AG10803 (cell line): ENCODE measurements at places on chromosomes 3 and 15.

GRCh38 chr3:37562876-37563275 lies 298.8 kb upstream of the CTDSPL start:
- no peak for DNase-seq

DNA sequence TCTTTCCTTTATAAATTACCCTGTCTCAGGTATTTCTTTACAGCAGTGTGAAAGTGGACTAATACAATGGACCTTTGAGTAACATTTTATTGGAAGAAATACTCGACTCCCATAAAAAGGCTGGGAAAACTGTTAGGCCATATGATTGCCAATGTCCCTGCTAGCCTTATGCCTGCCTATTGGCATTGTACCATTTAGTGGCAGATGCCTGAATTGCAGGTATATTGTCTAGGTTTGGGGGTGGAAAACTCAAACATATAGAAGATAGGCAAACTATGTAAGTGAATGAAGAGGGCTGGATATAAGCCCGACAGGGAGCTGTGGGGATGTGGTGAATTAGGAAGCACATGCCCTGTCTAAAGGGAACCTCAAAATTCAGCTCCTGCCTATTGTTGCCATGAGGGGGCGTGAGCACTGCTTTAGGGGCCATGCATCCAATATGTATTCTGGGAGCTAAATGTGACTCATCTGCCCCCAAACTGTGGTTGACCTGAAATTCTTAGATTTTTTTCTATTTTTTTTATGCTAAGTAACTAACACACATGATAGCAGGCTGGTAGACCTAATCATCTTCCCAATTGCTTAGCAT lies 65.2 kb upstream of the TRA2B start:
- peak; percentile 30 for DNase-seq

- no peak for DNase-seq
Observed at GRCh38 chr15:73050561-73051295, 1.5 kb upstream of the NEO1 start.

GRCh38 chr15:67744331-67745072 lies 80.8 kb upstream of the SKOR1 start:
- DNase-seq: peak; percentile 39

- DNase-seq: no peak
Observed at GRCh38 chr3:132294906-132295305, 22.3 kb upstream of the ACP3 start.

- DNase-seq: peak; percentile 85
Observed at GRCh38 chr3:24496529-24497482, 2.2 kb upstream of the THRB start.

DNA sequence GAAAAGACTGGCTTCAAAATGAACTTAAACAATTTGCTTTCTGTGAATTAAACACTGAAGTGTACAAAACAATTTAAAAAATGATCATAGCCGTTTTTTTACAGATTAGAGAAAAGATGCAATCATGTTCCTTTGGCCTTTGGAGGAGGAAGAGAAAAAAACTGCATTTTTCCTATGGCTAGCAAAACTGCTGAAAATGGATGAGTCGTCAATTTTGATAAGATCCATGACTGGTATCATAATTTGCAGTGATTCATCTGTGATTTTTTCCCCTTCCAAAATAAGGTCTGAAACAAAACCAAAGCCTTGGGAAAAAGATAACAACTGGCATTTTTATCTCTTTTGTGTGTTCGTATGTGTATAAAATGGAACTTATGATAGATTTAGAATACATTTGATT lies 255.6 kb upstream of the SATB1 start:
- DNase-seq: no peak

GRCh38 chr3:125191256-125191655 lies 21.3 kb downstream of the SLC12A8 start:
- DNase-seq: peak; percentile 55

- no peak for DNase-seq
Observed at GRCh38 chr3:50204804-50205412, at the start of gene SLC38A3. Gene SLC38A3 (plus strand): TSS chr3:50205271. CDS start chr3:50214200, 8,929 bp downstream.

- DNase-seq: no peak
Observed at GRCh38 chr15:85597155-85597815, 197.4 kb downstream of the KLHL25 start.

DNA sequence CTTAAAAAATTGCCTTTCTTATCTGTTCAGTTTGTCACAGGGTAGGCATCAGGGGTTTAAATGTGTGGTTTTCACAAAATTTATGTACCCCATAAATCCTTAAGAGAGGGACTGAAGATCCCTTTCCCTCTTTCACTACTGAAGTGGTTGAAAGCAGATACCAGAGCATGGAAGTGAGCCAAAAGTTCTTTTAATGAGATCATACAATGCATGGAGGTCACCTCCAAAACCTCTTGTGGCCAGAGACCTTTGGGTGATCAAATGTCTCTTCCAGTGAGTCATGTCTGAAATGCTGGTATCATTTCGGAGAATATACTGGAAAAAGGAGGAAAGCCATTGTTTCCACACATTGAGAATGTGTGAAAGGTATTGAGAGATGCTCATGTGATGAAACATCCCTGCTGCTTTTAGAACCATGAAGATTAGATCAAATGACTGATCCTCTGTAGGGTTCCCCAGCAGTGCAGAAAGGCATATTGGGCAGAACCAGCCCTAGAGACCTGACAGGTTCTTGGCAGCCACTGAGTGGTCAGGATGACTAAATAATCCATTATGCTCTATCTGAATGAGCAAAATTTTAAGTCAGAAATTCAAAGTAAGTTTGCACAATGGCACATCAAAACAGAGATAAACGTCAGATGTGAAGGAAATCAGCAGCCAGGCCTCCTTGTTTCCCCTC lies 165.8 kb upstream of the SLC2A2 start:
- DNase-seq: peak; percentile 74

DNA sequence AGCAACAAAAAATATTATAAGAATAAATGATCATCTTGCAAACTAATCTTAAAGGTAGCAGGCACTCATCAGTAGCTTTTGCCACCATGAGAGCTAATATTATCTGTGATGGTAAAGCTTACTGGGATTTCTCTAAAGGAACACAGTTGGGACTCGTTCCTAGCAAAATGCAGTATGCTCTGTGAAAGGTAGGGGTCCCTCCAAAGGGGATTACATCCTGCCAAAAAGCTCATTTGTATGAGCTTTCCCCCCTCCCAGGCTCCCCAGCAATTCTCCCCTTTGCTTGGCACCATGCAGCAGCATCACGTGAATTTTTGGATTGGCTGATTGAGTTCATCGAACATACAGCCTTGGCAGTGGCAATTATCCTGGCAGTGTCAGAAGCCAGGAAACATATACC lies 361.0 kb upstream of the PLSCR5 start:
- no peak for DNase-seq

DNA sequence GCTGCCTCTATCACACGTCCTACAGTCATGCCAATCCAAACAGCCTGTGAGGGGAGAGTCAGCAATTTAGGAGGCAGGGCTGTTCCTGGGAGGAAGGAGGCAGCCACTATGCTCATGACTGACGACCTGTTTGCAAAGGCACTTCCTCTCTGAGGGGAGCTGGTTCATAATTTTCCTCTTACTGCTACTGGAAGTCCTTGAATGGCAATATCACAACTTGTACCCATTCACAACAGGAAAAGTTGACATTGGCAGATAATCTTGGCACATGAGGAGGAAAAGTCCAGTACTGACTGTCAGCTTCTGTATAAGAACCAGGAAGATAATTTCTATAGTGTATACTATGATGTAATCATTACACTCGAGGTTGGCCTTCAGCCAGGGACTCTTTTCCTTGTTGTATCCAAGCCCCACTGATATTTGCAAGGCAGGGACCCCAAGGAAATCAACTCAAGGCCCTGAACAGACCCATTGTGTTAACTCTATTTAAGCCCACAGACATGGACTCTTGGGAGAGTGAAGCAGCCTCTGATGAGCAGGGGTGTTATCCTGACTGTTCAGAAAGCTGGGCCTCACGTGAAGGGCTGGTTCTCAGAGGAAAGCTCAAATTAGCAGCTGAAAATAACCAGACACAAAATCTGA lies 267.3 kb upstream of the ADAMTS9 start:
- no peak for DNase-seq

DNA sequence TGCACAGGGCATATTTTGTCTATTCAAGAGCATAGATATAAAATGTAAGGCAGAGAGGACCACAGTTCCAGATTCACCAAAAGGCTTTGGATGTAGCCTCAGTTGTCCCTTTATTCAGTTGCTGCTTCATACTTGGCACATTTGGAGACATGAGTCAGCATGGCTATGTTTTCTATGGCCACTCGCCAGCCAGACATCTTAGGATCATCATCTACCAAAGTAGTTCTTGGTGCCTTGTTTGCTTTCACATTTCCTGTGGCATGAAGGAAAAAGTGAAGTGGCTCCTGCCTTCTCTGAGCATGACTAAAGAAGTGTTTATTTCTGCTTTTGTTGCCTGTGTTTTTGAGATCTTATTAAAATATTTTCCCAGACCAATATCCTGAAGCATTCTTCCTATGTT lies 7.2 kb downstream of the SUSD5 start:
- peak; percentile 69 for DNase-seq

- no peak for DNase-seq
Observed at GRCh38 chr3:65385805-65386204, 652.9 kb downstream of the MAGI1 start.

GRCh38 chr3:184944241-184944640 lies 132.3 kb downstream of the VPS8 start:
- DNase-seq: no peak

- no peak for DNase-seq
Observed at GRCh38 chr3:150540991-150541390, 5.3 kb downstream of the SERP1 start.

GRCh38 chr15:60399246-60399915 lies 1.6 kb upstream of the ANXA2 start:
- no peak for DNase-seq

DNA sequence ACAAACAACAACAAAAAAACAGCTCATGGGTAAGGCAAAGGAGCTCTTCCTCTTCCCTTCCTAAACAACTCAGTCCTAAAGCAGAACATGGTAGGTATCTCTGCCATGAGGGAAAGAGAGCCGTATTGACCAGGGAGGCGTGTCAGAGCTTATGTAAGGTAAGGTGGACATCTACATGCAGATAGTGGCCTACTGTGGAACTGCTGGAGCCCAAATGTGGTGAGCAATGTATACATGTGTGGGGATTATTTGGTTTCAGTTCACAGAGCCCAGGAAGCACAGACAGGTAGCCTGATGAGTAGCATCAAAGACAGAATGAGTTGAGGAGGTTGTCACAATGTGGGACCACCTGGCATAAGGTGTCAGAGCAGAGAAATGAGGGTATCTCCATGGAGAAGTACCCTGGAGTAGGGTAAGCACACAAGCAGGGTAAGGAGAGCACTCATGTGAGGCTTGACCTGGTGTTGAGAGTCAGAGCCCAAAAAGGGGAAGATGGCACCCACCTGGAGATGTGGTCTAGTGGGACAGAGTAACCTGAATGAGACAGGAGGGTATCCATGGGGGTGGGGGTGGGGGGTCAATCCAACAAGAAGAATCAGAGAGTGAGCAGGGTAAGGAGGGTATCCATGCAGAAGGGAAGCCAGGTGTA lies 45.5 kb downstream of the DENND6A start:
- DNase-seq: no peak

- DNase-seq: no peak
Observed at GRCh38 chr3:64594134-64594533, 93.7 kb downstream of the ADAMTS9 start.

DNA sequence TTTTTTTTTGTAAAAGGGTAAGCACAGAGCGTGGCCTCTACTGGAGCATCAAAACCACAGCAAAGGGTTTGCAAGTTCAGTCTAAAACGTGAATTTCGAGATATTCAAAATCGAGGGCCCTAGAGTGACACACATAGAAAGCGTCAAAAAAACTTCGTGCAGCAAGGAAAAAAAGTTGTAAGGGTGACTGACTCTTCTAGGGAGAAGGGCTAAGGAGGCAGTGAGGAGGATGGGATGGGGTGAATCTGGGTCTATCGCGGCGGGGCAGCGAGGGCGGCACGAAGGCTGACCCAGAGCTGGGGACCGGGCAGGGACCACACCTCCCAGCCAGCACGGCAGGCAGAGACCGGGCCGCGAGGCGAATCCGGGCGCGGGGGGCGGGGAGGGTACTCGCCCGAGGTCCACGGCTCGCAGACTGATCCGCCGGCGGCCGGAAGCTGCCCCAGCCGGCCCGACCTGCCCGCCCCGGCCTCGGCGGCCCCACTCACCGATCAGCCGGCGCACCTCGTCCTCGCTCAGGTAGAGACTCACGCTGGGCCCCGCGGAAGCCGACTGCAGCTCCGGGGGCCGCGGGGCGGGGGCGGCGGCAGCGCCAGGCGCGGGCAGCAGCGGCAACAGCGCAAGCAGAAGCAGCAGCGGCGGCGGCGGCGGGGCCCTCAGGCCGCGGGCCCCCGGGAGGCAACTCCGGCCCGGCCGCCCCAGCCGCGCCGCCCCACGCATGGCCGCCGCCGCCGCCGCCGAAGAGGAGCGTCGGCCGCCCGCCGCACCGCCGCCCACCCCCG lies 533 bp downstream of the RYK start:
- peak; percentile 40 for DNase-seq

DNA sequence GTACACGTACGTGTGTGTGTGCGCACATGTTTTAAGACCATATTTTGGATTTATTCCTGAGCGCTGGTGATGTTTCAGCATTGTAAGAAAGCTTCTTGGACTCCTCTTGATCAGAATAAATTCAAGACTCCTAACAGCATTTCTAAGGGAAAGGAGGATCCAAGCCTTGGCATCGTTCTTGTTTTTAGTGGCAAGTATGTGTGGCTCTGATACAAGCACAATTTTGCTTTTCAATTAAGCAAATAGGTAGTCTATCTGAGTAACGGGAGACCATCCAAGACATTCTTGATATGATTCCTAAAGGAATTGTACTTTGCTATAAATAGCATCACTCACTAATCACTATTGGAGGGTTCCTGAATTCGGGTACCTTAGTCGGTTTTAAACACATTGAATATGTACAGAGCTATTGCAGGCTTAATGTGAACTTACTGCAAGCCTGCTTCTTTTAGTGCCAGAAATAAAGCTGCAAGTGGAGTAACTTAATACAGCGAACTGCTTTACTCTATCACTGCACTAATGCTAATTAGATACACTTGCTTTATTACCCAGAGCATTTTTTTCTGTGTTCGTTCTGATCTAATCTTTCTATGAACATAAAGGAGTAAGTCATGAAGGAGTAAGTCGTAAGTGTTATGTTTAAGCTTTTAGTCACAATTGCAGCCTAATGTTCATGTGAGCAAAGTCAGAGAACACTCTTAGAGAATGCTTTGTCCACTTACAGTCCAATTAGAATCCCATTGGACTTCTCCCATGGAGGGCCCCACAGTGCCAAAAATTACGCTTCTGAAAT lies 186.3 kb downstream of the MCTP2 start:
- DNase-seq: no peak

DNA sequence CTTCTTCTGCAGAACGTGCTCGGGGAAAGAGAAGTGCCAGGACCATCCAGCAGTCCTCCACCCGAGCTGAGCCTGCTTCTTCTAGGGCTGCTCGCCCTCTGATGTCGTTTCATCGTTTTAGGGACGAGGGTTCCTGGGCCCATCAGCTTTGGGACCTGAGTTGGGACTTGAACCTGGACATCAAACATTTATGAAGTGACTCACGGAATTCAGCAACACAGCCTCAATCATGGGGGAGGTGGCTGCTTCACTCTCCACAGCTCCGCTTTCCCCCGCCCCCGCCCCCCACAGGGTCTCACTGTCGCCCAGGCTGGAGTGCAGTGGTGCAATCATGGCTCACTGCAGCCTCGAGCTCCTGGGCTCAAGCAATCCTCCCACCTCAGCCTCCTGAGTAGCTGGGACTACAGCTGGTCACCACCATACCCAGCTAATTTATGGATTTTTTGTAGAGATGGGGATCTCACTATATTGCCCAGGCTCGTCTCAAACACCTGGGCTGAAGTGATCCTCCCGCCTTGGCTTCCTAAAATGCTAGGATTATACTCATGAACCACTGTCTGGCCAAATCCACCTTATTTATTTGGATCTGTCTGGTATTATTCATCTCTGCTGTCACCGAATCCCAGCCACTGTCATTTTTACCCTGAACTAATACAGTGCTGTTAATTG lies 725 bp upstream of the SCAMP2 start:
- DNase-seq: peak; percentile 16
